ENCODE measurements at places on chromosomes 16 and 17. TPM values are rescaled to one million over a fixed set of nuclear protein-coding genes. Genes with fewer than 3 reads are reported as not detected.

Gene KRT9
- total RNA-seq, result not detected

Gene CCR7
- total RNA-seq, result 1.3 TPM

Gene ARL5C
- total RNA-seq, result not detected

Gene TNFRSF17
- 0.46 TPM for total RNA-seq

Gene G6PC1
- 17.3 TPM for total RNA-seq

Gene MED13
- 72.6 TPM for total RNA-seq

Gene DNAAF8
- 2.5 TPM for total RNA-seq

Gene RAB26
- total RNA-seq, result 7.7 TPM

Gene TENT4B
- total RNA-seq, result 13.3 TPM

Gene TBC1D3G
- total RNA-seq, result not detected

Gene LDHD
- 14.5 TPM for total RNA-seq

Gene PIPOX
- total RNA-seq, result 3.5 TPM

Gene B3GNT9
- total RNA-seq, result 14.1 TPM

Gene NPIPB2
- total RNA-seq, result 5.5 TPM

Gene DPH1
- total RNA-seq, result 51.5 TPM

Gene RMI2
- total RNA-seq, result 4.4 TPM

Gene MRPL27
- total RNA-seq, result 55.5 TPM

Gene RND2
- total RNA-seq, result 2.8 TPM

Gene TNFRSF13B
- 0.32 TPM for total RNA-seq

Gene ASPA
- total RNA-seq, result 2.4 TPM

Gene GPR139
- not detected for total RNA-seq

Gene KRT39
- not detected for total RNA-seq

Gene TBC1D3H
- total RNA-seq, result not detected

Gene HSF5
- total RNA-seq, result 0.09 TPM

Gene CHD9NB
- 4.8 TPM for total RNA-seq

Gene RSAD1
- total RNA-seq, result 35.4 TPM

Gene HLF
- 18.3 TPM for total RNA-seq

Gene P3H4
- total RNA-seq, result 24.1 TPM

Gene IRX3
- 0.43 TPM for total RNA-seq

Gene TPSAB1
- 139 TPM for total RNA-seq

Gene CA4
- 328 TPM for total RNA-seq

Gene CTF1
- total RNA-seq, result 11.0 TPM

Gene ABCA10
- total RNA-seq, result 8.7 TPM

Gene TAC4
- total RNA-seq, result not detected

Gene SPIRE2
- 19.9 TPM for total RNA-seq

Gene CLDN6
- total RNA-seq, result 1.1 TPM

Gene MYH8
- total RNA-seq, result not detected

Gene CCL13
- 1.5 TPM for total RNA-seq

Gene HS3ST3A1
- 0.49 TPM for total RNA-seq

All from mucosa of gallbladder (tissue), 1 donor.